ENCODE measurements at places on chromosomes 12 and 14.

- DNase-seq, result no peak
These were observed 237.2 kb downstream of the FBXL14 start for GRCh38 chr12:1357171-1357570.

- no peak for DNase-seq
These were observed 2.6 kb downstream of the NT5DC3 start for GRCh38 chr12:103838254-103838914.

- DNase-seq, result no peak
These were observed 2.9 kb downstream of the NUDT4 start for GRCh38 chr12:93380480-93381121.

DNA sequence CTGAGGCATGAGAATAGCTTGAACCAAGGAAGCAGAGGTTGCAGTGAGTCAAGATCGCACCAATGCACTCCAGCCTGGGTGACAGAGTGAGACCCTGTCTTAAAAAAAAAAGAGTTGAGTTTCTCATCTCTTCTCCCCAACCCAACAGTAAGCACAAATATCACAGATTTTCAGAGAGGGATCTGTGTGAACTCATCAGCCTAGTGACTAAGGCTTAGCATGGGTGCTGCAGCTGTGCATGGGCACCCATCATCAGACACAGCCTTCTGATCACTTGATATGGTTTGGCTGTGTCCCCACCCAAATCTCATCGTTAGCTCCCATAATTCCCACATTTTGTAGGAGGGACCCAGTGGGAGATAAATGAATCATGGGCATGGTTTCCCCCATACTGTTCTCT, 298.9 kb downstream of the PCNX1 start:
- DNase-seq, result no peak

- no peak for DNase-seq
These were observed 77.0 kb downstream of the TMEM117 start for GRCh38 chr12:43912859-43913258.
